ENCODE measurements at places on chromosomes 16 and 17. TPM values are rescaled to one million over a fixed set of nuclear protein-coding genes. Genes with fewer than 3 reads are reported as not detected.

Gene CFAP119
- total RNA-seq, result 3.0 TPM

Gene TGFB1I1
- 132 TPM for total RNA-seq

Gene CA4
- total RNA-seq, result not detected

Gene GAS2L2
- total RNA-seq, result not detected

Gene WNT9B
- not detected for total RNA-seq

Gene ESRP2
- 0.52 TPM for total RNA-seq

Gene SLFN13
- 1.8 TPM for total RNA-seq

Gene ABCA6
- 17.0 TPM for total RNA-seq

Gene SLC2A4
- total RNA-seq, result 0.96 TPM

Gene ZNF624
- 4.8 TPM for total RNA-seq

Gene TPSD1
- not detected for total RNA-seq
